HT-29 (cell line): ENCODE measurements at places on chromosomes 1 and 21.

DNA sequence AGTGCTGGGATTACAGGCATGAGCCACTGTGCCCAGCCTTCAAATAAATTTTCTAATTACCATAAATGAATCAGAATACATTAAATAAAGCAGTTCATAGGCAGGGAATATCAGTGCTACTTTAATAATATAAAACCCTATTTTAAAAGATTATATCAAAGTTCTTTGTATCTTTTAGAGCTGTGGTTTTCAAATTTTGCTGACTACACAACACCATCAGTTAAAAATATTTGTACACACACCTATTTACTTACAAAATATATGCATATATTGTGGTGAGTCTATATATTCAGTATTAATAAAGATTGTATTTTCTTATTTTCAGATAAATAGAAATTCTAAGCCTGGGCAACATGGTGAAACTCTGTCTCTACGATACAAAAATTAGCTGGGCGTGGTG is 18.7 kb downstream of the B3GALNT2 start:
- no peak for DNase-seq

GRCh38 chr1:231329483-231329882 is 8.2 kb downstream of the EXOC8 start:
- DNase-seq = no peak

DNA sequence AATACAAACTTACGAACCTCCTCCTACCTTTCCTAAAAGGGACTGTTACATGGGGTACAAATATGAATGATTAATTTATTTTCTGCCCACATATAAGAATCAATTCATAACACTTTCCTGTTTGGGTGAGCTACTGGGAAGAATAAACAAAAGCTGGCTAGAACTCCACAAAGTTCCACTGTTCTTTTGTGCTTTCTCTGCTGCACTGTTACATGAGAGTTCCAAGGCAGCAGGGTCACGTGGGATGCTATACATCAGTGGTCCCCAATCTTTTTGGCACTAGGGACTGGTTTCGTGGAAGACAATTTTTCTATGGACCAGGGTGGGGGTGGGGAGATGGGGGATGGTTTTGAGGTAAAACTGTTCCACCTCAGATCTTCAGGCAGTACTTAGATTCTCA is 2.2 kb upstream of the ANGPTL7 start:
- no peak for DNase-seq

DNA sequence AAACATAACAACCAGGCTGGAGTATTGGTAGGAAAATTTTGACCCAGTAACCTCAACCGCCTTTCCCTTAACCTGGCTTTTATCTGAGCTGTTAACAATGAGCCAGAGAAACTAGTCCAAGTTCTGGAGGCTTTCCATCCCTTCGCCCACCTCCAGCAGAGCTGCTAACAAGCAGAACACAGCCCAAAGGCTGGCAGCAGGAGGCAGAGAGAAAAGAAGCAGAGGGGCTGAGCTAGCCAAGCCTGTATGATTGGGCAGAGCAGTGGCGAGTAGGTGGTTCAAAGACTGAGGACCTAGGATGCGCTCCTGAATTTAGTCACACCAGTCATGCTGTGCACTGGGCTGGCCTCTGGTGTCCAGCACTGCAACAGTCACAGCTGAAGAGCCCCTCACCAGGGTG is 123.0 kb downstream of the TNR start:
- DNase-seq = no peak

DNA sequence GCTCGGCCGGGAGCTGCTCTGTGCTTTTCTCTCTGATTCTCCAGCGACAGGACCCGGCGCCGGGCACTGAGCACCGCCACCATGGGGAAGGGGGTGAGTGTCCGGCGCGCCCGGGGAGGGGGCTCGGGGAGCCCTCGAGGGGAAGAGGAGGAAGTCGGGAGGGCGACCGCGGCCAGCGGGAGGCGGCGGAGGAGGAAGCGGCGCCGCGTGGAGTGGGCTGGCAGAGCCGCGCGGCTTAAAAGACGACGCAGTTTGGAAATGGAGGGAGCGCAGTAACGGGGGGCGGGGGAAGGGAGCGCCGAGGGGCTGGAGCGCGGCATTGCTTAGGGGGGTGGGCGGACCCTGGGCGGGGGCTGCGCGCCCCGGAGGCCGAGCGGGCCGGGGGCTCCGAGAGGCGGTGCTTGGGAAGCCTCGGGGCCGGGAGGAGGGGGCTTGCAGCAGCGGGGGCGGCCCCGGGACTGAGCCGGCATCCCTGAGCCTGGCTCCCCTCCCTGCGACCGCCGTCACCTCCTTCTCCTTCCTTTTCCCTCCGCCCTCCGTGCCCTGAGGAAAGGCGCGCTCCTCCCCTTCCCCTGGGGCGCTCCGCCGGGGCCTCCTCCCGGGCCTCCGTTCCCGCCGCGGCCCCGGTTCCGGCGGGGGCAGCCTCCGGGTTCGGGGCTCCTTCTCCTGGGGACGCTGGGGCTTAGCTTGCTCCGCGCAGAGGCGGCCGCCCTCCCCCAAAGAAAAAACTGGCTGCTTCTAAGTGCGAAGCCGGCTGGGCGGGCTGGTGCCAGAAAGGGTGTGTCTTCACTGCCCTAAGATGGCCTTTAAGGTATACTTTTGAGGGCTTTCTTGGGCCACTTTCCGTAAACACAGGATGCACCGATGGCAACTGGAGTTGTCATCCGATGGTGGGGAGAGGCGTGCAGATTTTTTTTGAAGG is 648 bp downstream of the ATP1A1 start:
- peak; percentile 52 for DNase-seq

GRCh38 chr1:152141971-152142584 is 16.9 kb downstream of the RPTN start:
- DNase-seq = peak; percentile 88

DNA sequence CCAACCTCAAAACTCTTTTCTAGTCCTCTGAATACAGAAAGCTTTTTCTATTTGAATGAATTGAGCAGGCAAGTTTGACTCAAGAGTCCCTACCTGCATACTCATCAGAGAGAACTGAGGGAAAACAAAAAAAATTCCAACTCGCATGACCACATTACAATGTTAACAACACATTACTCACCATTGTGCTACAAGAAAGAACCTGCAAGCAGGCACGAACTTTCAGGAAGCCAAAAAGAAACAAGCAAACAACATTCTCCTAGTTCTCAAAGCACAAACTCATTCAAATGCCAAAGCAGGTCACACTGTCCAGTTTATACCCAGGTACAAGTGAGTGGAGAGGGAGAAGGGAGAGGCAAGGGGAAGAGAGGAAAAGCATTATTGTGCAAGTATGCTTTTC is 14.6 kb downstream of the OTUD7B start:
- no peak for DNase-seq
